LNCaP clone FGC (cell line): ENCODE measurements at places on chromosomes 5 and 9.

- no peak for DNase-seq
Observed at GRCh38 chr5:1057485-1058082, 49.0 kb downstream of the NKD2 start.

DNA sequence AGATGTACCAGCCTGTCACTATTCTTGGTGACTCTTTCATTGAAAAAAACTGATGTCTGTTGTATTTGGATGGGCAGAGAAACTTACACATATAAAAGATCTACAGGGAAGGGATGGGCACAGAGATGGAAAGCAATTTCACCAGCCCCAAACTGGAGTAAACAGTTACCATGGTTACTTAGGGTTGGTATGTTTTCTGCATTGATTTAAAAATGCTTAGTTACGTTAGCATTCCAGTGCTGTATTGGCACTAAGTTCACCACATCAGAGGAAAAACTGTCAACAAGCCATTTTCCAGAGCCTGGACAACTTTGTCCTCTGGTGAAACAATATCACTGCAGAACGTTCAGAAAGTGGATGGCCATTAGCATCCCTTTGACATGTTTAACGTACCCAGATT, 28.0 kb downstream of the MARCHF3 start:
- no peak for DNase-seq

- no peak for DNase-seq
Observed at GRCh38 chr9:127705577-127706379, 1.0 kb upstream of the CFAP157 start.

GRCh38 chr9:91677331-91677730, 253.7 kb upstream of the NFIL3 start:
- DNase-seq = no peak

- no peak for DNase-seq
Observed at GRCh38 chr5:14545862-14546261, 35.7 kb upstream of the OTULINL start.
